ENCODE measurements at places on chromosomes 11 and 22. TPM values are rescaled to one million over a fixed set of nuclear protein-coding genes. Genes with fewer than 3 reads are reported as not detected.

- no peak for DNase-seq
These were observed 116.6 kb downstream of the GALNT18 start for GRCh38 chr11:11505190-11505589.

ZNF214 gene
- 8.3 TPM for polyA plus RNA-seq

- no peak for DNase-seq
These were observed 25.0 kb upstream of the EED start for GRCh38 chr11:86219311-86220193.

RBFOX2 gene
- 158 TPM for polyA plus RNA-seq

GRCh38 chr11:132314911-132315455 lies 944.6 kb downstream of the NTM start:
- no peak for DNase-seq

- no peak for DNase-seq
These were observed 576.9 kb upstream of the ANO5 start for GRCh38 chr11:21615955-21616371.

GRCh38 chr11:130122141-130122575 lies 37.4 kb upstream of the ST14 start:
- no peak for DNase-seq

DNA sequence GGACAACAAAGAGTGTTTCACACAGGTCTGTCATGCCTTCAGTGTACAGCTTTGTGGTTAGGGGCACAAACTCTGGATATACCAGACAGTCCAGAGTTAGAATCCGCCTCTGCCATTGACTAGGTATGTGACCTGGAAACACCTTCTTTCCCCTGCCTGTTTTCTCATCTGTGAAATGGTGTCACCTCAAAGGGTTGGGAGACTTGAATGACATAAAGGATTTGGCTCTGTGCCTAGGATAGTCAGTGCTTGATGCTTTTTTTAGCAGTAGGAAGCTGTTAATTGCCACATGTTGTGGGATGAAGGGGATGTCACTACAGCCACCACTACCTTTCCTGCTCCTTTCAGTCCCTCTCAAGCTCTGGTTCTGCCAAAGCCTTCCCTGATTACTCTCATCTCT lies 17.4 kb upstream of the LRRC55 start:
- DNase-seq = no peak

DNA sequence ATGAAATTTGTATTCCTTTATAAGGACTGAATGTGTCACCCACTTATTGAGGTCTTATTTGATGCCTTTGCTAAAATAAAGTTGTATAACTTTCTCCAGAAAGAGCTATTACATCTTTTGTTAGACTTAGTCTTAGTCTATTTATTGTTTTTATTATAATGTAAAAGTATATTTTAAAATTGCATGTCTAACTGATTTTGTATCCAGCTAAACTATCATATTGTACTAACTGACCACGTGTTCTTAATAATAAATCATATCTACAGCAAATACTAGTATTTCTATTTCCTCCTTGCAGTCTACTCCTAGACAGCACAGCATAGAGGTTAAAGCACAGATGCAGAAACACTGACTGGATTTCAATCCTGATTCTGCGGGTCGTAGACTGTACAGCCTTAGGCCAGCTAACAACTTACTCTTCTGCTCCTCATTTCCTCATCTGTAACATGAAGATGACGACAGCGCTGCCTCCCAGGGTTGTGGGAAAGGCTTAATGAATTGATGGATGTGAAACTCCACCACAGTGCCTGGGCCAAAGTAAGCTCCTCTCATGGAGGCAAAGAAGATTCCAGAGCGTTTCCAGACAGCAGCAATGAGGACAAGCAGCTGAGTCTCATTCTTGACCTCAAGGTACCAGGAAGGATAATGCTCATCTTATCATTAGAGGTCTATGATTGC lies 13.2 kb downstream of the IFITM10 start:
- no peak for DNase-seq

SCGB1A1 gene
- polyA plus RNA-seq = 15.6 TPM

DNA sequence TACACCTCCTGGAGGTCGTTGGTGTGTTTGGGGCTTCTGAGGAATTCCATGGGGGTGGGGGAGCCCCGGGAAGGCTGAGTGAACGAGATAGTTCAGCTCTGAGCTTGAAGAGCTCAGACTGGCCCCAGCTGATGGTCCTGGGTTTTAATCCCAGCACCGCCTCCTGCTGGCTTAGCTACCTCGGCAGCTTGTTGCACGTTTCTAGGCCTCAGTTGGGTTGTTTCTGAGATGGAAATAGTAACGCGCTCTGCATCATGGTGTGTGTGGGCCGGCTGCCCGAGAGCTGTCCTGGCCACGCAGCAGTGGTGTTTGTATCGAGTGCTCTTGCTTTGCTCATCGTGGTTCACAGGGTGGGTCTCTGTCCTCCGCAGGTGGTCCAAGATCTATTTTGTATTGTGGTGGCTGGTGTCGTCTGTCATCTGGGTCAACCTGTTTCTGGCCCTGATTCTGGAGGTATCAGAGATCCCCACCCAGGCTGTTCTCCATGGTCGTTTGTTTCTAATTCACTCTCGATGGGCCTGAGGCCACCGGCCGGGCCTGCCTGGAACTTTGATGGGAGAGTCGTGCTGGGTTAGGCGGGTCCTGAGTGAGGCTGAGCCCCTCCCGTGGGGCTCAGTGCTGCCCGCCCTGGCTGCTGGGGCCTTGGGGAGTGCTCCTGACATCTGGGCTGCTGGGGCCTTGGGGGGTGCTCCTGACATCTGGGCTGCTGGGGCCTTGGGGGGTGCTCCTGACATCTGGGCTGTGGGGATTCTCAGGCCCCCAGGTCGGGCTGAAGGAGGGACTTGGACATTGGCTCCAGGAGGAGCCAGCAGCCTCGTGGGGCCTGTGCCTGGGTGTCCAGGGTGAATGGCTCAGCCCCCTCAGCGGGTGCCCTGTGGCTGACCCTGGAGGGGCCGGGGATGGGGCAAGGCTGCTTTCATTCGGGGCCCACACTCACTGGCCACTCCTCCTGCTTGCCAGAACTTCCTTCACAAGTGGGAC lies 37.7 kb downstream of the TPCN2 start:
- no peak for DNase-seq

OR5M8 gene
- polyA plus RNA-seq = not detected

TOP3B gene
- polyA plus RNA-seq = 28.4 TPM

Data from left lung (tissue), 14 donors.